Stimulated activated CD4-positive, alpha-beta T cell treated with anti-CD3 and anti-CD28 coated beads, Interleukin-1b, Interleukin-23, amount 100 ng/mL, for 1 hour (primary cell): ENCODE measurements at places on chromosomes 3 and 15.

DNA sequence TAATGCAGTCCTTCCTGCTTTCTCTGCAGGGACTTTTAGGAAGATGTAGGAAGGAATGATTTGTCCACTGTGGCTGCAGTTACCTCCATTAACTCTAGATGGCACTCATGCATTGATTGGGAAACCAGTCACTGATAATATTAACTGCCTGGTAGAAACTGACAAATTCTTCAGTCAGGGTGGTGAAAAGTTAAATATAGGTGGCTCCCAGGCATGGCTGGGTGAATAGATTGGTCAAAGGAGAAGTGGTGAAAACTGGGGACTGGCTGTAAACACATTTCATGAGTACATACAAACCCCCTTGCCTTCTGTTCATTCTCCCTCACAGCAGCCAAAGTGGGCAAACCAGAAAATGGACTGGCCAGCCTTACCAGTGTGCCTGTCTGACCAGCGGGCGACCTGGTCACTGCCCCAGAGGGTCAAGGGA, 333.4 kb downstream of the THSD4 start:
- no peak for DNase-seq

- no peak for DNase-seq
These were observed 18.4 kb upstream of the PLSCR4 start for GRCh38 chr3:146269271-146269670.

GRCh38 chr3:65953301-65953812, 85.4 kb downstream of the MAGI1 start:
- DNase-seq = no peak

GRCh38 chr15:47485419-47485818, 231.9 kb upstream of the SEMA6D start:
- DNase-seq = no peak

DNA sequence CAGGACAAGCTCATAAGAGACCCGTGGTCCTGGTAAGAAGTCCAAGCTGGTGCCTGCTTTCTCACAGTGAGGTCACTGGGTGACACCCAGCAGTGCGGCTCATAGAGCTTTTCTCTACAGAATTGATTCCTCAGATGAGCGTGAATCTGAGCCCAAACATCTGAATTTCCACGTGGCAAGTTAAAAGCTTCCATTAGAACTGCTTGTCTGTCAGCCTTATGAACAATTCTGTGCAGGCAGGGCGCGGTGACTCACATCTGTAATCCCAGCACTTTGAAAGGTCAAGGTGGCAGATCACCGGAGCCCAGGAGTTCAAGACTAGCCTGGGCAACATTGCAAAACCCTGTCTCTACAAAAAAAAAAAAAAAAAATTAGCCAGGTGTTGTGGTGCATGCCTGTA, 113.1 kb upstream of the ABHD17C start:
- no peak for DNase-seq

GRCh38 chr15:68413363-68414205, 18.4 kb downstream of the ITGA11 start:
- DNase-seq = no peak

- DNase-seq = no peak
These were observed 13.0 kb downstream of the SLC9A9 start for GRCh38 chr3:143835312-143835711.

DNA sequence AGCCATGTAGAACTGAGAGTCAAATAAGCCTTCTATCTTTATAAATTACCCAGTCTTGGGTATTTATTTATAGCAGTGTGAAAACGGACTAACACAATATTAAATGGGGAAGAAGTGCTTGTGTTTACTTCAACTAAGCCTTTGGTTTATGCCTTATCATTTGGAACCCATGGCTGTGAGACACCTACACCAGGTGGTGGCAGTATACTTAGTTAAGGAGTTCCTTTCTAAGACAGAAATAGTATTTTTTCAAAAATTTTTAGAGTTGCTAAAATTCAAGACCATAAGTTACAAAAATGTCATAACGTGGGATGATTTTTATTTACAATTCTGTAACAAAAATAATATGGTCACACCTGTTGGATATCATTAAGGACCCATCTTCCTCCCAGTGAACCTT, 354.5 kb upstream of the SOX14 start:
- no peak for DNase-seq
